ENCODE measurements at places on chromosomes 11 and 22. TPM values are rescaled to one million over a fixed set of nuclear protein-coding genes. Genes with fewer than 3 reads are reported as not detected.

The GLB1L3 gene
- not detected for total RNA-seq

The SCGB1A1 gene
- not detected for total RNA-seq

The KCNJ4 gene
- total RNA-seq, result not detected

The RIC3 gene
- 0.96 TPM for total RNA-seq

The RAB38 gene
- 80.9 TPM for total RNA-seq

The PKP3 gene
- total RNA-seq, result 177 TPM

The SEC14L2 gene
- total RNA-seq, result 20.0 TPM

The LRRC55 gene
- total RNA-seq, result not detected

The ZP1 gene
- not detected for total RNA-seq

The CBX6 gene
- total RNA-seq, result 22.9 TPM

The DEUP1 gene
- total RNA-seq, result not detected

The SUN2 gene
- 66.8 TPM for total RNA-seq

The RTN4RL2 gene
- total RNA-seq, result 3.2 TPM

The CDC42BPG gene
- total RNA-seq, result 3.7 TPM

The SCUBE2 gene
- total RNA-seq, result 0.93 TPM

The FUT4 gene
- total RNA-seq, result 0.23 TPM

The OR56A1 gene
- not detected for total RNA-seq

The OR4A47 gene
- not detected for total RNA-seq

The SCN4B gene
- total RNA-seq, result 0.32 TPM

The LSP1 gene
- 3.7 TPM for total RNA-seq

The MOV10L1 gene
- total RNA-seq, result not detected

The GPHA2 gene
- total RNA-seq, result not detected

The GPR83 gene
- not detected for total RNA-seq

Data from MCF 10A (cell line).